Activated CD8-positive, alpha-beta memory T cell treated with anti-CD3 and anti-CD28 coated beads for 1 hour (primary cell): ENCODE measurements at places on chromosomes 2 and 18.

GRCh38 chr2:44562737-44563136 is 201.0 kb downstream of the CAMKMT start:
- no peak for DNase-seq

DNA sequence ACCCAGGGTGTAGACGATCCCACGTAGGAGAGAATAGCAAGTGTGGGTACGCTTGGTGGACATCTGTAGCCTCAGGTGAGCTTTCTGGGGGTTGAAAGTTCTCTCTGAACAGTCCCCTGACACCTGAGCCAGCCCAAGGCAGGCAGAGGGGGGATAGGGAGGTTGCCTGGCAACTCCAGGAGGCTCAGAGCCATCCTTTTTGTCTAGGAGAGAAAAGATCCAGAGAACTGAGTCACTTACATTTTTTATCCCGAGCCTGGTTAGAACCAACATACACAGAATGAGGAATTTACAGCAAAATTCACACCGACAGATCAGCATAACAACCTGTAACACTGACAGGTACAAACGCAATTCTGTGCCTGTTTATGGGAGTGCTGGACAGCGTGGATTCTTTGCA is 113.2 kb downstream of the SH3BP4 start:
- DNase-seq, result no peak

DNA sequence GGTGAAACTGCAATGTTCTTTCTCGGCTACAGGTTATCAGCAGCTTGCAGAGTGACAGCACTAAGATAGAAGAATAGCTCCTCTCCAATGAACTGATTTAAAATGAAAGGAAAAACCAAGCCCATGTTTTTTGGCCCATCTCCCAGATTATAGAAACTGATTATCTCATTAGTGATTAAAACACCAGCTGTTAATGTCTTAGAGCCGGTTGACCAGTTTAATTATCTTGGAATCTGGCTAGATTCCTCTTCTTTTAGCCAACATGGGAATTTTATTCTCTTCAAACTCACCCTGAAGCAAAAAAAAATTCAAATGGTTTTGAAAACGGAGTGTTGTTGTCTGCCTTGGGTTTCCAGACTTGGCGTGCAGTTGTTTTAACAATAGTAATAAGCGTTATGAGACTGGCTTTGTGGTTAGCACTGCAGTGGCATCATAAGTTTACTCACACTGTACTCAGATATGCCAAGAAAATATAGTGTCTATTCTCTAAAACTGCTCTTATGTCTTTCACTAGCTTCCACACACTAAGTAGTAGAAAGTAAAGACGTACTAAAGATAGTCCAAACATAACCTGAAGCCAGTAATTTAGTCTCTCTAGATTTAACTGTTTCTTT is 665.3 kb downstream of the STK39 start:
- no peak for DNase-seq

GRCh38 chr2:174569678-174570077 is 27.9 kb downstream of the WIPF1 start:
- DNase-seq, result no peak

DNA sequence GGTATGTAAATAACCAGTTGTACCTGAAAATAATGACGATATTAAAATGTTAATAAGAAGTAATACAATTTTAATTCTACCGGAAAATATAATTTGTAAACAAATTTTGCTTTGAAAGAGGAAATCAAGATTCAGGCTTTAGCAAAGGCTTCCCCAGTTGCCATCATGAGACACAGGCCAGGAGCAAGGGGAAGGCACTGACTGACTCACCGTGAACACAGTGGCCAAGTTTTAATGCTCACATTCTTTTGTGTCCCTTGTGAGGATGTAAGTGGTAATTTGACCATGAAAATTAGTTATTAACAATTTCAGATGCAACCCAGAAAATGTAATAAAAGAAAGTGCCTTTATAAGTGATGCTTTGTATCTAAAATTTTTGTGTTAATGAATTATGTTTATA is 164.1 kb downstream of the GREB1L start:
- DNase-seq, result no peak

GRCh38 chr2:221068123-221068522 is 504.0 kb downstream of the EPHA4 start:
- no peak for DNase-seq

DNA sequence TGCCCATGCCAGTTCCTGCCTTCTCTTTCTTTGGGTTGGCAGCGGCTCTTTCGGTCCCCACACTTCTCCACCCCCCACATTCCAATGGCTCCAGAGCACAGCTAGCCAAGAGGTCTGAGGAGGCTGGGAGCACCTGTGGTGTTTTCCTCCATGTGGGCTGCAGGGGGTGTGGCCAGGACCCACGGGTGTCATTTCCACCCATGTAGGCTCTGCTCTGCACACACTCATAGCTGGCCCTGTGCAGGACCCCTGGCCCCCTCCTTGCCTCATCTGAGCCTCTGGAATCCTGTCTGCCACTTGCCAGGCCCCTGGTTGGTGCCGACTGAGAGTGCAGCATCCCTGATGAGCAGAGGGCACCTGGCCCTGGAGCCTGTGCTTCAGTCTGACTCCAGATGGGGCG is 46.3 kb downstream of the DYSF start:
- no peak for DNase-seq

DNA sequence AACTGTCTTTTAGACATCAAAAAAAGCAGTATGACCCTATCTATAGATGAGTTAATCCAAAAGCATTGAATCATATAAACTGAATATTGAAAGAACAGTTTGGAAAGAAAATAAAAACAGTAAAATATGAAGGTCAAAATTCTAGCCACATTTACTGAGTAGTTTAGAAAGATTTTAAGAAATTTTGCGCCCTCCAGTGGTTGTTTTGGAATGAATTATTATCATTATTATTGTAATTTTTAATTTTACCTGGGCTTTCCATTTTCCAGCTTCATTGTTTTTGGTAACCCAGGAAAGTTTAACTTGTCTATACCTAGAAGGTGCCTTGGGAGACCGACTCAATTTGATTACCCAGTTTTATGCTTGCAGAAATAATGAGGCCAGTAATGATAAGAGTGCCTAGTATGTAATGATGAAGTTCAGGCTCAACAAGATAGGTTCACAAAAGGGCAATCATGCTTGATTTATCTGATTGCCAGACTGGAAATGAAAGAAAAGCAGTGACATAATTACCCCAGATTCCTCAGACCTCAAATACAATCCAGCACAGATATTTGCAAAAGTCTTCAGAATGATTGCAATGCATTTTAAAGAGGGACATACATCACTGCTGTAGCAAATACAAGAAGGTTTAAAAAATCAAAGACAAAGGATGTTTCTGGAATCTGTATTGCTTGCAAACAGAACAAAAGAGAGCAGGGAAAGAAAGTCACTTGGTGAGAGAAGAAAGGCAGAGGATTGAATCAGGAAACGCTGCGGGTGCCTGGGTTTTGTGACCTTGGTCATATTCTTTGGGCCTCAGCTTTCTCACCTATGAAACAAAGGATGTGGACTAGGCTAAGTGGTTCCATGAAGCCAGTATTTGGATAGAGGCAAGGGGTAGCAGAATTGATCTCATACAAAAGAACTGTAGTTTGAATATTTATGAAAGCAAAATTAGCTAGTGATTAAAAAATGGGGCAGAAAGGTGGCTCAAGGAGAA is 153.8 kb downstream of the MAP2 start:
- DNase-seq, result no peak

DNA sequence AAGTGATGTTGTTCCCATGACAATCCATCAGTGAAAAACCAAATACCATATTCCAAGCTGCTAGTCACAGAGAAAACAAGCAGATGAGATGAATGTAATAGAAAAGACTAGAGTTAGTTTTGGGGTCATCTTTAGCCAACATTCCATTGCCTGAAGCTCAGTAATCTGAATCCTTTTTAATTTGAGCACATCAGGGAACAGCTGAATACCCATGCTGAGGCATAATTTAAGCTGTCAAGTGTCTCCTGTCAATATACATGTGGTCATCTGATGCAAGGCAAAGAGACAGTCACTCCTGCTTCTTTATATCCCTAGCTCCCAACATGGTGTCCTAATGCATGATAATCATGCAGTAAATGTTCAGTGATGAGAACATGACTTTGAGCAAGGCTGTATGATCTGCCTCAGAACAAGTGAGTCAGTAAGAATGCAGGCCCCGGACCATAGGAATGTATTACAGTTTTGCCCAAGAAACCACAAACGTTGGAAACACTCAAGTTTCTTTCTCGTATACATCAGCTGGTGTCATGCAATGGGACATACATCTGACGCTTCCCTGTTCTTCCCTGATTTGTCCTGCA is 48.0 kb downstream of the CDK15 start:
- DNase-seq, result no peak

GRCh38 chr2:190938771-190939335 is 58.2 kb downstream of the GLS start:
- no peak for DNase-seq

DNA sequence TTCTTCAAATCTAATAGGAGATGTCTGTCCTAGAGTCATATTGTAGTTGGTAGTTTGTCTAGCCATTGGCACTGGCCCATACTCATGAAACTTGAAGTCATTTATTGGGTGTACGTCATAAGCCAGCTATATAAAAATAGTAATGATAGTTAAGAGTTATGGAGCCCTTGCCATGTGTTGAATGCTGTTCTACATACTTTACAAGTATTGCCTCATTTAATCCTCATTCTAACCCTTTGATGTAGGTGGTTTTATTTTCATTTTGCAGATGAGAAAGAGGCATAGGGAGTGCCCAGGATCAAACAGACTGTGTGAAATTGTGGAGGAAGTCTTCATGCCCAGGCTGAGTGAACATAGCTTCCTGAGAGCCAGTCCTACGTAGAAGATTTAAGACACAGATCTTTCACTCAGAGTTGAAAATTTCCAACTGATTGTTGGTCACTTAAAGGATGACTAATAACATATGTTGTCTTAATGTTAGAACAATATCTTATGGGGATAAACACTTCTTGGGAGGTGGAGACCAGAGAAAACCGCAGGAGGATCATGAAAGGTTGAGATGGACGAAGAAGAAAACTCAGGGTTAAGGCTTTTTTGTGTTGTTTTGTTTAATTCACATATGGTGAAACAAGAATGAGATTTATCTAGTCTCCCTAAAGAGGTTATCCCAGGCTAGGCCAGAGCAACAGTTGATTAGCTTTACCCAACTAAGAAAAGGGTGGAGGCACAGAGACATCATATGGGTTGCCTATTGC is 156.0 kb downstream of the CERS6 start:
- no peak for DNase-seq

GRCh38 chr2:204069804-204070203 is 133.2 kb downstream of the ICOS start:
- DNase-seq, result no peak

DNA sequence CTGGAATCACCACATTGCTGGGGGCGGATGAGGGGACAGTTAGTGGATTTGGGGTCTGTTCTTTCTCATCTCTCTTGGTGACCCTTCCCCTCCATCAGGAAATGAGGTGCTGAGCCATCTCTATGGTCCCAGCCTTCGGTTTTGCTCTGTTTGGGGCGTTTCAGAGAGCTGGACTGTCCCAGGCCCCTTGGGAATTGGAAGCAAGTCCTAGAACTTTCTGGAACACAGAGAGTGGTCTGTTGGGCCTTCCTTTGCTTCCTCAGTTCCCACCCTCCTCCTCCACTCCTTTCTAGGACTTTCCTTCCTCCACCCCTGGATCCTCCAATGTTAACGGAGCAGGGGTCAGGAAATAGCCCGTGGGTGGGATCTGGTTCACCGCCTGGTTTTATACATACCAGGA is 17.0 kb downstream of the RRM2 start:
- DNase-seq, result no peak

DNA sequence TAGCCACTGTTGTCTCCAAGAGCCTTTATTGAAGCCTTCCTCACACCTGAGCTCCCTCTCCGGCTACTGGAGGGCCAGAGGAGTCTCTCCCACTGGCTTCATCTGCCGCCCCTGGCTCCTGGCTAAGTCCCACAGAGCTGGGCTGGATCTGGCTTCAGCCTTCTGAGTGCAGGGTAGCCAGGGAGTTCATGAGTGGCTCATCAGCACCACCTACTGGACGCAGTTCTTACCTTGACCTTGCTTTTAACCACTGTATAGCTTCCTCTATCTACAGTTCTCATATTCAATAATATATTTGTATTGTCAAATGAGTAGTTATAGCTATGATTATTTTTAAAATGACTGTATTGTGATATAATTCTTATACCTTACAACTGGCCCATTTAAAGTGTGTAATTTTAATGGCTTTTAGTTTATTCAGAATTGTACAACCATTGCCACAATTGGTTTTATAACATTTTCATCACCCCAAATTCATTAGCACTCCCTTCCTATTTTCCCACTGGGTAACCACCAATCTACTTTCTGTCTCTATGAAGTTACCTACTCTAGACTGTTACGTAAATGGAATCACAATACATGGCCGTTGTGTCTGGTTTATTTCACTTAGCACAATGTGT is 17.7 kb downstream of the CNDP1 start:
- peak; percentile 62 for DNase-seq

- DNase-seq, result no peak
These were observed 10.2 kb upstream of the PTPN4 start for GRCh38 chr2:119749477-119750012.

GRCh38 chr18:5317186-5317585 is 21.7 kb upstream of the ZBTB14 start:
- no peak for DNase-seq

- no peak for DNase-seq
These were observed 36.2 kb upstream of the YES1 start for GRCh38 chr18:848062-848861.

DNA sequence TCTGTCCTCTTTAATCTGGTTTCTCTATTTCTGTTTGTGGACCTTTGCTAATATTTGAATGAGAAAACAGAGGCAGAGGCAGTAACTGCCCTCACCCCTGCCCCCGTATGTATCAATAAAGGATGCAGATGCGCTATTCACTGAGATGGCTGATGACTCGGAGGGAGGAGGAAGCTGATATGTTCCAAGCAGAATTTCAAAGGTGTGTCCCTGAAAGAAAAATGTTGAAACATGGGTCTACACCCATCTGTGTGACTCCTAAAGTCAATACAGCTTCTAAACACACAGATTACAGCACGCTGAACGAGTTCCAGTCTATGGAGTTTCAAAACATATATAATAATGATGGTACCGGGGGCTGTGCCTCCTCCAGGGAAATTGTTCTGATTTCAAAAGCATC is 38.8 kb downstream of the EPHA4 start:
- no peak for DNase-seq

DNA sequence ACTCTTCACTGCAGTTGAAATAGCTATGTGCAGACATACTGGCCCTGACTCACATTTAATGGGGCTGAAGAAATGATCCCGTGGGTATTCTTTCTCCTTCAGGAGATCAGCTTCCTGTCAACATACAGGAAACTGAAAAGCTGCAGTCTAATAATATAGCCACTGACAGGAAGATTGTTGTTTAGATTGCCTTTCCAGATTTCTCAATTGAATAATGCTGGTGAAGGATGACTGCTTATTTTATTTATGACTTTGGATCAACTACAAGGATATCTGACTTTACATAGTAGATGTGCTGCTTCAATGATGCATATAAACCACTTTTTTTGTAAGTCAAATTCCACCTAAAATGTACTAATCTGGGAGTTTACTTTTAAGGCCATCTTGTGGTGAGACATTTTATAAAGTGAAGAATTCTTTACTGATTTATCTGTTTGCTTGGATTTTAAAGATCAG is 93.4 kb upstream of the MAP4K3 start:
- DNase-seq, result no peak

- DNase-seq, result no peak
These were observed 34.0 kb downstream of the NAPG start for GRCh38 chr18:10559553-10560451.

- DNase-seq, result no peak
These were observed 100.1 kb upstream of the ARHGAP15 start for GRCh38 chr2:143029141-143029540.
